CD8-positive, alpha-beta memory T cell (primary cell): ENCODE measurements at places on chromosomes 16 and 17. TPM values are rescaled to one million over a fixed set of nuclear protein-coding genes. Genes with fewer than 3 reads are reported as not detected.
A peak's percentile ranks its signal among the peaks of the same experiment; 100 is the strongest.

GRCh38 chr17:81184555-81184954, 18.5 kb upstream of the AATK start:
- no peak for DNase-seq

Gene GINS2
- total RNA-seq, result 68.6 TPM

DNA sequence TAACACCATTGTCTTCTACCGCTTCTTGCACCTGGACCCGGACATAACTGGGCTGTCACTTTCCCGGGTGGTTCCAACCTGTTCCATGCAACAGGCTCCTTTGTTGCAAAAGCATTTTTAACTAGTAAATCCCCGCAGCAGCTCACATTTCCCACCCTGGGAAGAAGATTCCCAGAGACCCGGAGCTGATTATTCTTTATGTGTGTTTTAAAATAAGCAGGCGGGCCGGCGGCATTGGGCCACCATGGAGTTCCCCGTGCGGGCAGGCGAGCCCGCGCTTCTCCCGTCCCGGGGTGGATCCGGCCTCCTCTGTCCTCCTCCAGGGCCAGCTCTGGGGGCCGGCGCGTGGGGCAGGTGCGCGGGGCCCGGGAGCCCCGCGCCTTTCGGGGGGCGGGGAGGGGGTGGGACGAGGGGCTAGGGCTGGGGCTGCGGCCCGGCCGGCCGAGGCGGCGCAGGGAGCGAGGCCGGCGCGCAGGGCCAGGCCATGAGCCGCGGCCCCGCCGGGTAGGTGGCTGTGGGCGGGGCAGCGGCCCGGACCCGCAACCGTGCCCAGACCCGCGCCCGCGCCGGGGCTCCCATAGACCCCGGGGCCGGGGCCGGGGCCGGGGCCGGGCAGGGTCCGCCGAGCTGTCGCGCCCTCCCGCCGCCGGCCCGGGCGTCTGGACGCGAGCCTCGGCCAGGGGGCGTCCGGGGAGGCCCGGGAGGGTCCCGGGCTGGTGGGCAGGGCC, 1.7 kb downstream of the CRAMP1 start:
- peak; percentile 9 for DNase-seq

Gene SEPTIN1
- total RNA-seq, result 187 TPM

Gene MYOCD
- not detected for total RNA-seq

Gene TANGO6
- total RNA-seq, result 28.9 TPM

- no peak for DNase-seq
These were observed 47.1 kb downstream of the HLF start for GRCh38 chr17:55311767-55312375.

GRCh38 chr17:43608313-43608712, 53.4 kb downstream of the MEOX1 start:
- DNase-seq, result no peak

- no peak for DNase-seq
These were observed 6.5 kb upstream of the DHX40 start for GRCh38 chr17:59558953-59559352.

DNA sequence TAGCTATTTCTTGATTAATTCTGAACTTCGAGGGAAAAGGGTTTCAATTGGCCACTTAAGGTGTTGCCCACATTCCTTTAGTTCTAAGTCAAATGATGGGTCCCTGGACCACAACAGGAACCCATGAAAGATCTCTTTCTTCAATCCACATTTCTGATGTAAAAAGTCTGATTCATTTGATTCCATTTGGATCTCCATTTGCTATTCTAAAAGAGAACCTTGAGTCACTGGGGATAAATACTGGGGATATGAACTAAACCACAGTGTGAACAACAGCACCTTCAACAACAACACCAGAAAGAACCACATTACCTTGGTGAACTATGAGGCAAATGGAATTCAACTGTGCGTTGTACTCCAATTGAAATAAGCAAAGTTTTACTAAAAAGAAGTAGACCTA, 108.9 kb upstream of the IRX5 start:
- DNase-seq, result no peak

DNA sequence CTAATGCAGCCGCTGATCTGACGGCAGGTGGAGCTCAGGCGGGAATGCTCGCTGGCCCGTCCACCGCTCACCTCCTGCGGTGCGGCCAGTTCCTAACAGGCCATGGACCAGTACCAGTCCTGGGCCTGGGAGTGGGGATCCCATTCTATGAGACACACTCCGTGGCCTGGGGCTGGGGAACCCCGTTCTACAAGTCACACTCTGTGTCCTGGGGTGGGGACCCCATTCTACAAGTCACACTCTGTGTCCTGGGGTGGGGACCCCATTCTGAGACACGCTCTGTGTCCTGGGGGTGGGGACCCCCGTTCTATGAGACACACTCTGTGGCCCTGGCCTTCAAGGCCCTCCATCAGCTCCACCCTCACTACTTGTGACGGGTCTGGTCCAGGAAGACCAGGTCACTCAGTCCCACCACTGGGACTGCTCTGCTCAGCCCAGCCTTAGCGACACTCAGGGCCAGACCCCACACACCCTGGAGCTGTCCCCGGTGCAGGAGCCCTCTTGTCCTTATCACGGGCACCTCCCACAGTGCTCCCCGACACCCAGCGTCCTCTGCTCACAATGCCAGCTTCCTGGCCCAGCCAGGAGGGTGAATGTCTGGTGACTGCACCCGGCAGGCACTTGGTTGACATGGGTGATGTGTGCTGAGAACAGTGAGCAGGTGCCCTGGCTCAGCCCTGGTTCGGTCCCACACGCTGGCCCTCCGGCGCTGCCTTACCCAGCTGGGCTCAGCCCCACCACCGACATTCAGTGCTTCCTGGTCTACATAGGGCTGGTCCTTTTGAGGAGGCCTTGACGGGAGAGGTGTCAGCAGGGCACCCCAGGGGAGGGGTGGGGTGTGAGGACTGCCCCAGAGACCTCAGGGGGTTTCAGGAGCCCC, 89.1 kb downstream of the TBC1D16 start:
- DNase-seq, result no peak

DNA sequence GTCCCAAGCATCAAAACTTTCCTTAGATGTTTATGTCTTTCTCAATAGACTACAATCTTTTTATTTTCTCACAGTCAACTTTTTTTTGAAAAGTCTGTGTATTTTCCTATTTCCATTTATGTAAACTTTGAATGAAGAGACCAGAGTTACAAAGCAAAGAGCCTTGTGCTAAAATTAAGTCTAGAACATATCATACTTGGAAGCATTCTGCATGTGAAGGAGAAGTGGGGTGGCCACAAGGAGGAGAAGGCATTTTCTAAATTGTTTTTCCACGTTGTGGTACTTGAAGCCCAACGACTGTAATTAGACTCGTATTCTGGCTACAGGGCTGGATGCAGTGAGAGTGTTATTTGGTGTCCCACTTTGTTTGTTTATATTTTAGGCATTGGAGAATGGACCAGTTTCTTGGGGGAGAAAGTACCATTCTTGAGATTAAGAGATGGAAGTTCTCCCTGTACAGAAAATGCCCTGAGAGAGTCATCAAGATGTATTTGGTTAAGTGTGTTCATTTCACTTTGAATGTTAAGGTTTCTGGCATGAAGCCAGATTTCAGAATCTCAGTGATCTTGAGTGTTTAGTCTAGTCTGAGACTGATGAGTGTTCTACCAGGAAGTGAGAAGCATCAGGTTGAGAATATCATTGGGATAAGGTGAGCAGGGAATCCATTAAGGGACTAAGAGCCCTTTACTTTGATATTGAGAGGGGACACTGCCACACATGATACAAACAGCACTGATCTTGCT, 71.6 kb downstream of the MAP2K6 start:
- DNase-seq, result no peak

GRCh38 chr16:50568187-50568815, 20.1 kb downstream of the NKD1 start:
- DNase-seq, result no peak

DNA sequence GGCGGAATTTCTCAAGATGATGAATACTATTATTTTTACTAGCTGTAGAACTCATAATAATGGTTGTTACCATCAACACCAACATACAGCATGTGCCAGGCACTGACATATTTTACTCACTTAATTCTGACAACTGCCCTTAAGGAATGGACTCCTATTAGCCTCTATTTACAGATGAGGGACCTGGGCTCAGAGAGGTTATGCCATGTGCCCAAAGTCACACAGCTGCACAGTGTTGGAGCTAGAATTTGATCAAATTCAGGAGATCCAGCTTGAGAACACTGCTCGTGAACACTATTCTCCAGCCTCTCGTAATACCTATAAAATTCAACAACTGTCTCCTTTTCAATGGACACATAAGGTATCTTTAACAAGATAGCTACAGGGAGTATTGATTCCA, 97.2 kb downstream of the XYLT1 start:
- no peak for DNase-seq

DNA sequence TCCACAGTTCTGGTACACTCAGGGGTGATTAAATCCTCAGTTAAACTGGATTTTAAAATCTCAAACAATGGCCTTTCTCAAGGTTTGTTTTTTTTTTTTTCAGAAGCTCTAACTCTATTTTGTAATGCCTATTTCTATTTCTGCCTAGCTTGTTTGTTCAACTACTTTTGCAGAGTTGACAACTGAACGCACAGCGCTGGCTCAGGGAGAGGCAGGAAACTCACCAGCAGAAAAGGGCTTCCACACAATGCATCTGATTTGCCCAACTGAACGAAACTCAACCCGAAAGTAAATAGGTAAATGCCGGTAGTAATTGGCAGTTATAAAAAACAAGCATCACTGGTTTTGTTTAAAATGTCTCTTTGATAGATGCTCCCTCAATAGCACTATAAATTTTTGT, 52.7 kb upstream of the CNEP1R1 start:
- no peak for DNase-seq

GRCh38 chr17:15462976-15463772, 4.2 kb downstream of the CDRT4 start:
- DNase-seq, result no peak

DNA sequence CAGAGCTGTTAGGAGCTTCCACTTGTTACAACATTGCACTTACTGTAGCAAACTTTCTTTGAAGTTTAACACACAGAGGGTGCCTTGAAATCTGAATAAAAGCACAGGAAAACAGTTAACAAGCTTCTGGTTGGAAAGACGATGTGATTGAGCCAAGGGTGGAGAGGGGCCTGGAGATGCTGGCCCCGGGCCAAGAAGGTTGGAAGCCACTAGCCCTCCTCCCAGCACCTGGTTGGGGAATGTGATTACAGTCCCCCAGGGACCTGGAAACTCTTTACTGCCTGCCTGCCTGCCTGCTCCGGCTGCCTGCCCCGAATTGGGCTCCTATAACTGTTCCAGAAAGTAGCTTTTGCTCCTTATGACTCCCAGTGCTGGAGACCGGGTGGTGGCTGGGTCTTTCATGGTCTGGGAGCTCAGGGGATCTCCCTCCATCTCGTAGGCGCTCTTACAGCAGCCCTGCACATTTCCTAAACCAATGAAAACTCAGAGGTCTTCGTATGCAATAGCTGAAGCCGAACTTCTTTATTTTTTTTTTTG, 48.0 kb upstream of the ZFHX3 start:
- DNase-seq, result no peak

- DNase-seq, result no peak
These were observed 158.3 kb downstream of the NTN1 start for GRCh38 chr17:9179602-9180001.

DNA sequence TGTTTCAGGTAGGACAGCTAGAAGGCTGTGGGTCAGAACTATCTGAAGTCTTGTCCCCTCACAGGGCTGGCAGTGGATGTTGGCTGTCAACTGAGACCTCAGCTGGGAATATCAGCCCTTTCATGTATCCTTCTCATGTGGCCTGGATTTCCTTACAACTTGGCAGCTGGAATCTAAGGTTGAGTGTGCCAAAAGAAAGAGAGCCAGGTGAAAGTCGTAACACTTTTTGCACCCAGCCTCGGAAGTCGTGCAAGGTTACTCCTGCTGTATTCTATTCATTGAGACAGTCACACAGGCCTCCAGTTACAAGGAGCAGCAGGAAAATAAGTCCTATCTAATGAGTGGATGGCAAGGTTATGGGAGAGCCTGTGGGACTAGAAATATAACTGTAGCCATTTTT, 52.6 kb upstream of the DNAH9 start:
- no peak for DNase-seq

Gene OTOP2
- not detected for total RNA-seq
